ENCODE measurements at places on chromosomes 16 and 17.

GRCh38 chr16:68991075-68991474, 114.4 kb upstream of the HAS3 start:
- no peak for DNase-seq

DNA sequence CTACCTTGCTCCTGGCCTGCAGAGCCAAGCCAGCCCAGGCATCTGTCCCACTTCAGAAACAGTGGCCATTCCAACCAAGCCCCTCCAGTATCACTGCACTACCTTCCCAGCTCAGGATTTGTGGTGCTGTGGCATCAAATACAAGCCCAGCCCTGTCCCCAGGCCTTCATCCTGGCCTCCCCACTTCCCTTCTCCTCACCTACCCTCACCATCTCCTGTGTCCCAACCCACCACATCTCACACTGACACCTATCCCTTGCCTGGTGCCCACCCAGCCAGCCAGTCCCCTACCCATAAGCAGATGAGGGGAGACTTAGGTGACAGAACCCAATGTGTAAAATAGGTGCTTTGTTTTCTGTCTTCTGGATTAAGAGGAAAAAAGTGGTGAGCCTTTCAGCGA, 66.0 kb upstream of the CDH5 start:
- no peak for DNase-seq

DNA sequence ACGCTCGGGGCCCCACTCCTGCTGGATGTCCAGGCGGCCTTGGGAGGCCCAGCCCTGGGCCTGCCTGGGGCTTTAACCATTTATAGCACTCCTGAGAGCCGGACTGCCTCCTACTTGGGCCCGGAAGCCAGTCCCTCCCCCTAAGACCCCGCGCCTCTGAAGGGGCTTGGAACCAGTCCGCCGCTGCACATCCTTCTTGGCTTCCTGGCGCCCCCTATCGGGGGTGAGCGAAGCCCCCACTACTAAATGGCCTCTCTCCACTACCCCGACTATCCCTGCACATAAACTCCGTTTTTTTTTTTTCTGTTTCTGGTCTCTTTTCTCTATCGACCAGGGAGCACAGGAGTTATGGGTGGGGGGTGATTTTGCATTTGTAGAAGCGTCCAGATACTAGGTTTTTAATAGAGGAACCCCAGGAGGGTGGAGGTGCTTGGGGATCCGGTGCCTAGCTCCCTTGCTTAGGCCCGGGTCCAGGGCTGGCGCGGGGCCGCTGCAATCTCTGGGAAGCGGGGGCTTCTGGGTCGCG, 633 bp upstream of the NOL3 start:
- DNase-seq, result no peak

GRCh38 chr16:86986136-86986535, 331.1 kb downstream of the C16orf95 start:
- DNase-seq, result no peak

- DNase-seq, result no peak
These were observed 5.1 kb upstream of the MYO1D start for GRCh38 chr17:32882029-32882428.

DNA sequence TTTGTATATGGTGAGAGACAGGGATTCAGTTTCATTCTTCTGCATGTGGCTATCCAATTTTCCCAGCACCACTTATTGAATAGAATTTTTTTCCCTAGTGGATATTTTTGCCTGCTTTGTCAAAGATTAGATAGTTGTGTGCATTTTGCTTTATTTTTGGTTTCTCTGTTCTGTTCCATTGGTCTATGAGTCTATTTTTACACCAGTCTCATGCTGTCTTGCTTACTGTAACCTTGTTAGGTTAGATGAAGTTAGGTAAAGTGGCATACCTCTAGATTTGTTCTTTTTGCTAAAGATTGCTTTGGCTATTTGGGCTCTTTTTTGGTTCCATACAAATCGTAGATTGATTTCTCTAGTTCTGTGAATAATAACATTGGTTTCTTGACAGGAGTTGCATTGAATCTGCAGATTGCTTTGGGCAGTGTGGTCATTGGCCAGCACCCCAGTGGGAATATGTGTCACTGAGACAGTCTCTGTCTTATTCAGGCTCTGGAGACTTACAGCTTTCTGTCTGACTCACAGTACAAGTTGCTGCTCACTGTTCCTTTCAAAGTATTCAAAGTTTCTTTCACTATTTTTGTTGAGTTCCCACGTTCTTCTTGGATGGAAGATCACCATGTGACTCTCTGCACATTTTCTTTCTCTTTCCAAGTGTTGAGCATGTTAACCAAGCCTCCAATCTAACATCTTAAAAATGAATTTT, 709.1 kb downstream of the CDH11 start:
- no peak for DNase-seq

- DNase-seq, result peak; percentile 74
These were observed at the start of gene SNTB2 for GRCh38 chr16:69186642-69187445. SNTB2 (plus strand) TSS chr16:69187164; CDS start chr16:69187167, 3 bp downstream.

DNA sequence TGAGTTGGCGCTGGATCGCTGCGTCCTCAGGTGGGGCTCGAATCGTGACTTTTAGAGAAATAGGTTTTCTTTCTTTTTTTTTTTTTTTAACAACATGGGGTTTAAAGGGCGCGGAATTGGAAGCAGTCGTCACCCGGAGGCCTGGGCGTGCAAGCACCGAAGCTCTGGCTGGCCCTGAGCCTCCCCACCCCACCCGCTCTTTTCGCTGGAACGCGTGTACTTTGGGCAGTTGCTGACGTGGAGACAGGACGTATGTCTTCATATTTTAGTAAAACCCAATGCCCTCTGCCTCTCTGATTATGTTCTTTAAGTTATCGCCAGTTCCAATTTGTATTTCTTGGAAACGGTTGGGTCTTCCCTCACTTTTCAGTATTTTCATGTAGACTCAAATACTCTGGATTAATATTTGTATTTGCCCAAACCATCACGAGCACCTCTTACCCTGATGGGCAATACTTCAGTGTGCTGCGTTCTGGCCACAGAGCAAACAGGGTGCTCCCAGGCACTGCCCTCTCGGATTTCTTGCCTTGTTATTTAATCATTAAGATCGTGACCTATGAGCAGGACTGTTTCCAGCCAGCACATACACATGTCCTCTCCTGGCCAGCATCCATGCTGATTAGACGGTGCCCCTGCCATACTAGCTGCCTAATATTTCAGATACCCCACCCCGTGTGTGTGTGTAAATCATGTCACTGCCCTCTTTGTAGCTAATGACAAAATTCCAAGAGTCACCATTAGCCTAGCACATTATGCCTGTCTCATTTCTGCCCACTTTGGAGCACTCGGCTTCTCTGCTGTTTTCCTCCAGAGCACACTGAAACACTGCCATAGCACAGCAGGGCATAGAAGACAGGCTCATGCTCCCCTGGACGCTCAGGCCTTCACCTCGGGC, 805 bp upstream of the C16orf95 start:
- DNase-seq, result peak; percentile 49

All from Kasumi-1 (cell line).